ENCODE measurements at places on chromosomes 6 and 20. TPM values are rescaled to one million over a fixed set of nuclear protein-coding genes. Genes with fewer than 3 reads are reported as not detected.

THBS2 gene
- 89.3 TPM for total RNA-seq

DNA sequence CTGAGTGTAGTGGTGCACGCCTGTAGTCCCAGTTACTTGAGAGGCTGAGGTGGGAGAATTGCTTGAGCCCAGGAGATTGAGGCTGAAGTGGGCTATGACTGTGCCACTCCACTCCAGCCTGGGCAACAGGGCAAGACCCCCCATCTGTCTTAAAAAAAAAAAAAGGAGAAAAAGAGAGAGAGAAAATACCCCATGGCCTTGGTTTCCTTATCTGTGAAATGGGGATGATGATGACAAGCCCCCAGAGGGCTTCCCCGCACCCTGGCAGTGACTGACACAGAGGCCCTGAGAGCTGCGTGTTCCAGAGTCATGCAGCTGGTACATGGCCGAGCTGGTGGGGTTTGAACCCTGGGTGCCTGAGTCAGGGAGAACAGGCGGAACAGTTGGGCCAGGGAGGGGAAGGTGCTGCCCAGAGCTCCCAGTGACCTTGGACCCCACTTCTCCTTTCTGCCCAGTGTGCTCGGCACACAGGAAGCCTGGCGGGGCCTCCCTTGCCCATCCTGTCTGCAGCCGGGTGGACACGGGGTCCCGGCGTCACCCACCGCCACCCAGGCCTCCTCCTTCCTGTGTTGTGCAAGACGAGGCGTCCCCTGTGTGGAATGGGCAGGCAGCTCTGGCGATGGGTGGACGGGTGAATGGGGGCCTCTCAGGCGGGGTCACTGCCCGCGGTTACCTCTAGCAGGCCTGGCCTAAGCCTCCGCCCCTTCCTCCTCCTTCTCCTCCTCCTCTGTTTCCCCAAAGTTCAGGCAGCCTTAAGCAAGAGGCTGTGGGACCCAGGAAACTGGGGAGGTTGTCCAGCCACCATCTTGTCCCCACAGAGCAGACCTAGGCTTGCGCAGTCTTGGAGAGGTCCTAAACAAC is 84.2 kb downstream of the CEBPB start:
- DNase-seq: no peak

- DNase-seq: no peak
These were observed 55.1 kb downstream of the KCNQ5 start for GRCh38 chr6:72676995-72677394.

DEF6 gene
- 11.6 TPM for total RNA-seq

SAMD10 gene
- 2.6 TPM for total RNA-seq

SIRPB1 gene
- 0.82 TPM for total RNA-seq

GRCh38 chr6:125769147-125769783 is 19.8 kb downstream of the HEY2 start:
- no peak for DNase-seq

OR2J3 gene
- total RNA-seq: not detected

TREML1 gene
- not detected for total RNA-seq

DNA sequence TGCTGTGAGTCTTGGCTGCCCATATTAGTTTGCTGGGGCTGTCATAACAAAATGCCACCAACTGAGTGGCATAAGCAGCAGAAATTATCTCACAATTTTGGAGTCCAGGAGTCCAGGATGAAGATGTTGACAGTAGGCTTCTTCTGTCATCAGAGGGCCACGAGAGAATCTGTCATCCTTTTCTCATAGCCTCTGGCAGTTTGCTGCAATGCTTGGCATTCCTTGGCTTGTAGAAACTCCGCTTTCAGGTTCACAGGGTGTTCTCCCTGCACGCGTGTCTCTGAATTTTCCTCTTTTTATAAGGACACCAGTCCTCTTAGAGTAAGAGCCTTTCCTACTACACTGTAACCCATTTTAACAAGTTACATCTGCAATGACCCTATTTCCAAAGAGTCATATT is 838.4 kb downstream of the TFAP2A start:
- DNase-seq: no peak

DNA sequence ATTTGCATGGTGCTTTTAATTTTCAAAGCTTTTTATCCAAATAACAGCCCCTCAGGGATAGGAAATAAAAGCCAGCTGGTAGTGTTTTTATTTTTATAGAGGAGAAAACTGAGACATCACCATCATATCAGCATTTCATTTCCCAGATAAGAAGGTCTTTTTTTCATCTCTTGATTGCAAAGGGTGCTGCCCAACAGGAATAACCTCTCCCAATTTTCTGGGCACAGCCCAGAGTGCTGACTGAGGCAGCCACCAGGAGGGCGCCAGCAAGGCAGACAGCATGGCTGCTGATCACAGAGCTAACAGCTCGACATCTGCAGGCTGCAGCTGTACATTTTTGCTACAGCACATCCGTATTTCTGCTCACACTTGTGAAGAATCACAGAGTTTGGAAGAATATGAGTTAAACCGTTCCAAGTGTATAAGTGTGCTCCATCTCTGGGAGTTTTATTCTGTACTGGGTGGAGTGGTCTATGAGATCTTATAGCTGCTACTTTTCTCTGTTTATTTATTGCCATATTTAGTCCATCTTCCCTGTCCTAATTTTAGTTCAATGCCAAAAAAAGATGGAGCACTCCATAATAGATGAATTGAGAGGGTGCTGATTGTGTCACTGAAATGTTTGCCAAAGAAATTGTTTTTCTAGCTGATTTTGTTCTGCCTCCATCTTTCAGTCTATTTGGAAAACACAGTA is 85.5 kb upstream of the C20orf144 start:
- peak; percentile 65 for DNase-seq

GRCh38 chr6:133108419-133108818 is 132.7 kb upstream of the EYA4 start:
- DNase-seq: no peak

- no peak for DNase-seq
These were observed 112.9 kb downstream of the TRERF1 start for GRCh38 chr6:42338744-42339222.
